B cell (primary cell): ENCODE measurements at places on chromosomes 11 and 22. TPM values are rescaled to one million over a fixed set of nuclear protein-coding genes. Genes with fewer than 3 reads are reported as not detected.

The JAML gene
- polyA plus RNA-seq = 1.0 and 2.4 TPM in 2 replicates

The DCHS1 gene
- polyA plus RNA-seq = 0.31 and 0.79 TPM in 2 replicates

The ZNF280A gene
- not detected in 2 replicates for polyA plus RNA-seq

The ARHGEF17 gene
- polyA plus RNA-seq = 0.01 TPM in 1 of 2 replicates, not detected in the other

The OR10G7 gene
- polyA plus RNA-seq = not detected in 2 replicates
